ENCODE measurements at places on chromosomes 16 and 17. TPM values are rescaled to one million over a fixed set of nuclear protein-coding genes. Genes with fewer than 3 reads are reported as not detected.

- H3K4me3 ChIP-seq, result no peak overlapping the region
- H3K27me3 ChIP-seq, result peaks cover 8% of the 10 kb centered on the region
- H3K4me1 ChIP-seq, result no peaks in the 10 kb centered on the region
Observed at GRCh38 chr17:66667491-66668030, 167.4 kb upstream of the CACNG5 start.

GRCh38 chr16:51839727-51840462 lies 688.8 kb upstream of the SALL1 start:
- no peak overlapping the region for H3K27ac ChIP-seq
- DNase-seq, result no peak
- peaks cover 22% of the 10 kb centered on the region for H3K27me3 ChIP-seq
- H3K4me3 ChIP-seq, result no peak overlapping the region
- peaks cover 4% of the 10 kb centered on the region for H3K36me3 ChIP-seq

GRCh38 chr17:79991140-79991923 lies 44.3 kb downstream of the TBC1D16 start:
- peaks cover 53% of the 10 kb centered on the region for H3K4me1 ChIP-seq
- H3K27me3 ChIP-seq, result no peaks in the 10 kb centered on the region
- H3K36me3 ChIP-seq, result no peaks in the 10 kb centered on the region

The PABPN1L gene
- 0.31 TPM for total RNA-seq

GRCh38 chr16:86638642-86639041 lies 60.3 kb downstream of the FOXL1 start:
- peaks cover 26% of the 10 kb centered on the region for H3K27me3 ChIP-seq
- peaks cover 30% of the 10 kb centered on the region for H3K4me1 ChIP-seq
- no peaks in the 10 kb centered on the region for H3K36me3 ChIP-seq
- no peak for DNase-seq
- H3K27ac ChIP-seq, result no peak overlapping the region
- no peak overlapping the region for H3K4me3 ChIP-seq

Measured in type B pancreatic cell (in vitro differentiated cells).